Stimulated activated CD8-positive, alpha-beta memory T cell treated with anti-CD3 and anti-CD28 coated beads, Interleukin-7, amount 100 ng/mL, for 1 hour (primary cell): ENCODE measurements at places on chromosomes 6 and 20.

- DNase-seq = no peak
These were observed 208.6 kb downstream of the UST start for GRCh38 chr6:148955441-148955840.

GRCh38 chr6:79403563-79403962 lies 133.7 kb downstream of the LCA5 start:
- no peak for DNase-seq

GRCh38 chr6:148288541-148288940 lies 54.1 kb upstream of the SASH1 start:
- no peak for DNase-seq

DNA sequence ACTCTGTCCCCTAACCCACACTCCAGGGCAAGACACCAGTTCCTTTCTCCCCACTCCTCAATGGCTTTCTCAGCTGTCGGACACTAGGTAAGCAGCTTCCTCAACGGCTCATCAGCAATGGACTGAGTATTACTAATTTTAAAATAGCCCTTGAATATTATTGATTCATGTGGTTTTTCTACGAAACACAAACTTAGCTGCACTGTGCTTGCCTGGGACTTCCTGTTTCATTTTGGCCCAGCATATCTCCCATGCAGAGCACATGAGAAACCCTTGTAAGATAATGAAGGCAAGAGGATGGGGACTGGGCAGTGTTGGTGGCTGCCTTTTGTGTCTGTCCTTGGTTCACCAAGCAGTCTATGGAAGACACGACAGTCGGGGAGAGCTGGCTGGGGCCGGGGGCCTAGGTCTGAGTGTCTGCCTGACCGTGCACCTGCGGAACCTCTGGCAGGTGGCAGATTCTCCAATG lies 48.9 kb downstream of the RNASET2 start:
- no peak for DNase-seq

DNA sequence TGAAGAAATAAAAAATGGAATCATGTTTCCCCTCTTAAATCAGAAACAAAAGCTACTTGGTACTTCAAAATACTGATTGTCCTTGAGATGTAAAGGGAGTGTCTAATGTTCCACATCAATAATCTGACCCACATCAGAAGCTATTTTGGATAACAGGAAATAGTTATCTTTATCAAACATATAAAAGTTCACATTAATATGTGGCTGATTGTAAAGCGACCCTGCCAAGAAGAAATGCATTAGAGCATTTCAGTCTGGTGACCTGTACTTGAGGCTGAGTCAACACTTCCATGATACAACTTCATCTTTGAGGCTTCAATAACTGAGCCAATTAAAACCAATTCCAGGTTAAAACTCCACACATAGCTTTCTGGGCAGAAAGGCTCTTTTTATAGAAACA lies 31.8 kb downstream of the SYNE1 start:
- no peak for DNase-seq

DNA sequence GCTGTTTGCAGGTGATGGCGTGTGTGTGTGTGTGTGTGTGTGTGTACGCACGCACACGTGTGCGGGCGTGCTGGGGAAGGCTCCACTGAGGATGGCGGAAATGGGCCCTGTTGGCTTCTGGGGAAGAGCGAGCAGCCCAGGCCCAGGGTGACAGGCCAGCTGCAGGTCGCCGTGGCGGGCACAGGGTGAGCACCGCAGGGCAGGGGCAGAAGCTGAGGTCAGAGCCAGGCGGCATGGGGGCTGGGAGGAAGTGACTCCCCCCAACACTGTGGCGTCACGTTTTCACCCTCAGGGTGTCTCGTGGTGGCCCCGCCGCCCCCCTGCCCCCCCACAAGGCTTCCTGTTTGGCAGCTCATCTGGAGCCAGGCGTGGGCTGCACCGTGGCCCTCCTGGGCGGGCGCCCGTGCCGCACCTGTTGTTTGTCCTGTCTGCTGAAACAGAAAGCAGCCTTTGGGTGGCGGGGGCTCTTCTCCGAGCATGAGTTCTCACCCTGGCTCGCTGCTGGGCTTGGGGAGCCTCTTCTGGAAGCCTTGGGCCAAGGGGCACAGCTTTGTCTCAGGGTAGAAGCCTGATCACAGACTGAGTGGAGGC lies 7.1 kb downstream of the RBM38 start:
- peak; percentile 67 for DNase-seq

DNA sequence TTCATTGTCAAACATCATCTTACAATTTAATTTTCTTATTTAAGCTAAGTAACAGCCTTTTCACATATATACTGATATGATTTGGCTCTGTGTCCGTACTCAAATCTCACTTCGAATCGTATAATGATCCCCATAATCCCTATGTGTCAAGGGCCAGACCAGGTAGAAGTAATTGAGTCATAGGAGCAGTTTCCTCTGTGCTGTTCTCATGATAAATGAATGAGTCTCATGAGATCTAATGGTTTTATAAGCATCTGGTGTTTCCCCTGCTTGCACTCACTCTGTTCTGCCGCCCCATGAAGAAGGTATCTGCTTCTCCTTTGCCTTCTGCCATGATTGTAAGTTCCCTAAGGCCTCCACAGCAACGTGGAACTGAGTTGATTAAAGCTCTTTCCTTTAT lies 25.1 kb upstream of the CMTR1 start:
- DNase-seq = no peak

- no peak for DNase-seq
These were observed 371.3 kb downstream of the ARHGAP18 start for GRCh38 chr6:129338683-129339082.

GRCh38 chr6:161833099-161833860 lies 559.4 kb upstream of the AGPAT4 start:
- DNase-seq = no peak

DNA sequence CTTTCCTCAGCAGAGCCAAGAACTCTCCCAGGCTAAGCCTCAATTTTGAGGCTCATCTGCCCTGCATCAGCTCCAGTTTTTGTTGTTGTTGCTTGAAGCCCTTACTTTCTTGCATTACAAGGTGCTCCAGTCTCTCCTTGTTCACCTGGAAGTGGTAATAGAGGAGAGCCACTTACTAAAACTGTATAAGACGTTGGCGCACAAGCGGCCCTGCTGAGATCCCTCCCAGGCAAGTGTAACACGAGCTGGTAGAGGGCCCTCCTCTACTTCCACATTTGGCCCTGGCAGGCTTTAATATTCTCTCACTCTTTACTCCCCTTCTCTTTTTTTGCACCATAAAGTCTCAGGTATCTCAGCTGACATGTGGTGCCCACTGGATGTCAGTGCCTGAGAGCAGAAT lies 19.5 kb downstream of the GCM2 start:
- DNase-seq = no peak

DNA sequence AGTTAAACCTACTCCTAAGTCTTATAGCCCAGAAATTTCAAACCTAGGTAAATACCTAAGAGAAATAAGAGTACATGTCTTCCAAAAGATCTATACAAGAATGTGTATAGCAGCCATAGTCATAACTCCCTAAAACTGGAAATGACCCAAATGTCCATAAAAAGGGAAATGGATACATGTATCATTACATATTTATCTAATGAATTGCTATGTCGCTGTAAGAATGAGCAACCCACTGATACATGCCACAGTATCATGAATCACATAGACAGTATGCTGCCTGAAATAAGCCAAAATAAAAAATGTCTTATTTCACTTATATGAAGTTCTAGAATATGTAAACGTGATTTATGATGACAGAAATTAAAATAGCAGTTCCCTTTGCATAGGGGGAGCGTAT lies 679.5 kb downstream of the MAFB start:
- DNase-seq = no peak

GRCh38 chr6:117498159-117498558 lies 15.7 kb downstream of the DCBLD1 start:
- DNase-seq = no peak

- DNase-seq = no peak
These were observed 12.9 kb downstream of the BEND3 start for GRCh38 chr6:107102414-107102805.

DNA sequence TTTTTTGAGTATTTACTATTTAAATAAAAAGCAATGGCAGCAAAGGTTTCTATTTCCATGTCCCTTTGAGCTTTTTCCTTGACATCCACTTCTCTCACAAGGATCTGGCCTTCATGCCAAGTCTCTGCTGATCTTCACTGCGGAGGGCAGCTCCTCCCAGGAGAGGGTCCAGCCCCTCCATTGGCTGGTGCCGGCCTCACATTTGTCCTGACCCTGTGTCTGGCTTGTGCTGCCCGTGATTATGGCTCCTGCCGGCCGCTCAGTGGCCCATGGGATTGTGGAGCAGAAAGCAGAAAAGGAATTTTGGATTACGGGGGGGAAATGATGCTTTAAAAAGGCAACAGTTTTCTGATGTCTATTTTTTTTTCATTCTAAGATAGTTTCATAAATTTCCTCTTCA lies 31.2 kb upstream of the PDE7B start:
- no peak for DNase-seq
